ENCODE measurements at places on chromosomes 2 and 18.

DNA sequence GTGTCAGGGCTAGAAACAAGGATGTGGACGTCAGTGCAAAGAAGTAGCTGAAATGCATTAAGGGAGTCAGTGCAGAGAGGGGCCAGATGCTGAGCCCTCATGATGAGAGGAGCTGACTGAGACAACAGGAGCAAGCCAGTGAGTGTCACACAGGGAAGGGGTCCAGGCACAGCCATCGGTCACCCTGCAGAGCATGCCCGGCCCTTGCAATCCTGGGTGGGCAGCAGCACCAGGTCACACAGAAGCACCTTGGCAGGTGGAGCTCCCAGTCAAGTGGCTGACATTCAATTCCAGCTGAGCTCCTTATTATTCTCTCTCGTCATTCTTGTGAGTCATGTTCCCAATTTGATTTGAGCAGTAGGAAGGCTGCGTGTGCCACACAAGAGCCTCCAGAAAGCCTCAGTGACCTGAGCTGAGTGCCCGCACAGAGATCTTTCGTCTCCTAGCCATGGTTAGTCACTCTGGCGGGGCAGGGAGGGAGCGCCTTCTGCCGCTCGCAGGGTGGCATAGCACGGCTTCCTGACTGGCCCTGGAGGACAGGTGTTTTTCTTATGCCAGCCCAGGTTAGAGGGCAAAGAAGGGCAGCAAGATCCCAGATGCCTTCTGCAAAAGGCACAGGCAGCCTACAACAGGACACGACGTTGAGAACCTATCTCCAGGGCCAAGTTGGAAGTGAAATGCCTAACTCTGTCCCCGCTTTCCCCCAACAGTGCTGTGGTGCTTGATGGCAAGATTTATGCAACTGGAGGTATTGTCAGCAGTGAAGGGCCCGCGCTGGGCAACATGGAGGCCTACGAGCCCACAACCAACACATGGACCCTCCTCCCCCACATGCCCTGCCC is 220.9 kb downstream of the ATAD2B start:
- H3K4me1 ChIP-seq: no peaks in the 10 kb centered on the region
- H3K4me3 ChIP-seq: no peak overlapping the region
- H3K27ac ChIP-seq: no peak overlapping the region
- H3K36me3 ChIP-seq: peaks cover 47% of the 10 kb centered on the region

DNA sequence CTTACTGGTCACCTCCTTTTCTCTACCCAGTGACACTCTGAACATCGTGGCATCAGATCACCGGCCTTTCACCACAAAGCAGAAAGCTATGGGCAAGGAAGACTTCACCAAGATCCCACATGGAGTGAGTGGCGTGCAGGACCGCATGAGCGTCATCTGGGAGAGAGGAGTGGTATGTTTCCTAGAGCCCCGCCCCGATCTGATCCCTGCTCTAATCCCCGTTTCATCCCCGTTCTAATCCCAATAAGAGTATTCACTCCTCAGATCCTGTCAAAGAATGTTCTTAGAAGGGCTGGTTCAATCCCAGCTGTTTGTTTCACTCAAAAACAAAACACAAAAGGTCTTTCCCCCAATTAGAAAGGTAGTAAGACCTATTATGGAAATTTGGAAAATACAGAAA is 30.4 kb upstream of the MAPRE3 start:
- H3K27me3 ChIP-seq: peaks cover 15% of the 10 kb centered on the region
- H3K4me1 ChIP-seq: peaks cover 2% of the 10 kb centered on the region
- no peak for DNase-seq
- no peak overlapping the region for H3K27ac ChIP-seq

DNA sequence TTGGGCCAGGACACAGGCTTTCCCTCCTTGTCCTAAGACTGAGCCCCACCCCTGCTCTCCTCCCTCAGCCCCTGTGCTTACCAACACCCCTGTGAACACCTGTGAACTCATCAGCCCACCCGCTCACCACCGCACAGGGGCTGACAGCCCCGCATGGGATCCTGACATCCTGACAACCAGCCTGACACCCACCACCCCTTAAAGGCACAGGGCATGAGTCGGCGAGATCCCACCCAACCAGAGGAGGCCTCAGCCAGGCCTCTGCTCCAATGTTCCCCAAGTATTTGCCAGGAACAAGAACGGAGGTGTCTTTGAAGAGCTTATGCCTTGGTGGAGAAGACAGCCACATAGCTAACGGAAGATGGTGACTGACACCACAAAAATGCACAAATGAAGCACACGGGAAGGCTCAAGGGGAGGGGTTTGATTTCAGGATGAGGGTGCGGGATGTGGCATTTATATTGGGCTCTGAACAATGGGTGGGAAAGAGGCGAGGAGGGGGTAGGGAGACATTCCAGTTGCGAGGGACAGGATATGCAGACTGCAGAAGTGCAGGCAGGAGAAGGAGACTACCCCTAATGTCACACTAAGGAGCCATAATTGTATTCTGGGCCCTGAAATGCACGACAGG is 11.0 kb downstream of the RAB11FIP5 start:
- no peak overlapping the region for H3K4me3 ChIP-seq
- H3K4me1 ChIP-seq: peaks cover 6% of the 10 kb centered on the region
- H3K36me3 ChIP-seq: no peaks in the 10 kb centered on the region
- H3K27ac ChIP-seq: no peak overlapping the region
- no peak for DNase-seq
- no peaks in the 10 kb centered on the region for H3K27me3 ChIP-seq

- H3K4me3 ChIP-seq: no peak overlapping the region
- no peak for DNase-seq
- peaks cover 11% of the 10 kb centered on the region for H3K27me3 ChIP-seq
- no peaks in the 10 kb centered on the region for H3K36me3 ChIP-seq
Observed at GRCh38 chr2:105490956-105491355, 92.1 kb upstream of the FHL2 start.

DNA sequence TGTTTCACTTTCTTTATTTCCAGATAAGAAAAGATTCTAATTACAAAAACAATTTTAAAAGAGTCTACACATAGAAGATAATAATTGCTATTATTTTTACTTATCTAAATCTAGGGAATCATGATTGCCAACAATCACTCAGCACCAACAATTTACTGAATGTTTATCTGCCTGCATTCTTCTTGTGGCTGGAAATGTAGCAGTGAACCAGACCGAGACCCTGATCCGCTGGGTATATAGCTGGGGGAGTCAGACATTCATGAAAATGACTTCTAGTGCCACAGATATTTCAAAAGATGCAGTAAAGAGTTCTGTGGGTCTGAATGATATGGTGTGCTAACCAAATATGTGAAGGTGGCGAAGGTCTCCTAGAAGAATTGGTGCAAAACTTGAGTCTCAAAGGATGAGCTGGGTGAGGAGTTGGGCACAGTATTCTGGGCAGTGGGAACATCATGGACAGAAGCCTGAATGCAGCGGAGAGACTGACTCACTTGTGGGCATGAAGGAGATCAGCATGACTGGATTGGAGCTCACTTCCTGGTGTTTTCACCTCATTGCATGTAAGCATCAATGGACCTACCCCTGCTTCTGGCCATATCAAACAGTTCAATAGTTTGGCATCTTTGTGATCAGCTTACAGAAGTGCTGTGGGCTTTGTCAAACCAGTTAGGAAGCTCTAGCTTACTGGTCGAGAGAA is 26.1 kb upstream of the FN1 start:
- H3K4me3 ChIP-seq: no peak overlapping the region
- peaks cover 23% of the 10 kb centered on the region for H3K27me3 ChIP-seq
- H3K36me3 ChIP-seq: no peaks in the 10 kb centered on the region

- H3K4me3 ChIP-seq: no peak overlapping the region
- H3K4me1 ChIP-seq: no peaks in the 10 kb centered on the region
- peaks cover 89% of the 10 kb centered on the region for H3K36me3 ChIP-seq
- no peak overlapping the region for H3K27ac ChIP-seq
Observed at GRCh38 chr2:53813151-53813550, 26.3 kb downstream of the ERLEC1 start.

DNA sequence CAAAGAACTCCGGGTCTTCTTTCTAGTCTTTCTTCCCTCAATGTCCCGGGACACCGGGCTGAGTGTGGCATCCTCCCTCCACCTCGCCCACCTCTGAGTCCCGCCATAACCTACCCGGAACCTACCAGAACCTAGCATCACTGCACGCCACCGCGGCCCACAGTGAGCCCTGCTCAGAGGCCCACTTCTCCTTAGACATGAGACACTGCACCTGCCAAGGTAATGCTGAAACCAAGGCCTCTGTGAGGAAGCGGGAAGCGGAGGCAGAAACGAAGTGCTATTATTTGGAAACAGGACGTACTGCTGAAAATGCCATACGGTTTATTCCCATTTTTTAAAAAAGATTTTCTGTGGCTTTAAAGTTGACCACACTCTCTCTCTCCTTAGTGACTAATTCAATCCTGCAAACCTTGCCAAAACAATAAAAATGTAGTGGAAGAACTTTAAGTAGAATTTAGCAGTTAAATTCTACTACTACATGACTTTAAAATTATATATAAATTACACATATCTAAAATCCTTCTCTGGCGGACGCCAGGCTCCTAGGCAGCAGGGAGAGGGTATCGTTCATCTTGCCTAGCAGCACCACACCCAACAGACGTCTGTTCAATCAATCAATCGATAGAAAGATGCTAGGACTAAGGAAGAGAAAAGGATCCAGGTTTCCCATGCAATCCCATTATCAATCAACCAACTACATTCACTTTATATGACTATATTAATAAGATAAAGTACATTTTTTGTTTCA is 82.0 kb downstream of the ZNF516 start:
- H3K36me3 ChIP-seq: peaks cover 14% of the 10 kb centered on the region
- no peak overlapping the region for H3K27ac ChIP-seq
- no peak for DNase-seq
- peaks cover 54% of the 10 kb centered on the region for H3K4me1 ChIP-seq
- H3K4me3 ChIP-seq: no peak overlapping the region

- no peak overlapping the region for H3K4me3 ChIP-seq
- DNase-seq: no peak
- H3K27me3 ChIP-seq: peaks cover 3% of the 10 kb centered on the region
- H3K27ac ChIP-seq: no peak overlapping the region
- H3K4me1 ChIP-seq: no peaks in the 10 kb centered on the region
- H3K36me3 ChIP-seq: no peaks in the 10 kb centered on the region
Observed at GRCh38 chr2:88874063-88874657, 182.7 kb downstream of the RPIA start.

GRCh38 chr2:217980036-217980435 is 22.8 kb downstream of the TNS1 start:
- H3K27ac ChIP-seq: no peak overlapping the region
- DNase-seq: no peak
- no peak overlapping the region for H3K4me3 ChIP-seq
